Suppressor macrophage treated with lipopolysaccharide for 1 hour (primary cell): ENCODE measurements at places on chromosomes 4 and X.

- DNase-seq, result peak; percentile 49
Observed at GRCh38 chrX:118525174-118525730, 29.6 kb downstream of the DOCK11 start.

DNA sequence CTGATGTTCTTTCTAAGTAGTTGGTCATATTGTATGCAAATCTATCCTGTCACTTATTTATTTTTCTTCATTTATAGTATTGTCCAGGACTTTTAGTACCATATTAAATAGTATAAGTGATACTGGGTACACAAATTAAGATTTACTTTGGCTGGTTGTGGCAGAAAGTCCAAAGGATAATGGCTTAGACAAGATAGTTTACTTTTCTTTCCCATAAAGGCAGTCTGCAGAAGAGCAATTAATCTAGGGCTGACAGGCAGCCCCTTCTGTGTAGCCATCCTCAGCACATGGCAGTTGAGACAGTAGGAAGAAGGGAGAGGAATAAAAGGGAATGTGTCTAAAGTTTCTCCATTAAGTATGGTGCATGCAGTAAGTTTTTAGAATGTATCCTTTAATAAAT, 6.4 kb downstream of the RBM10 start:
- DNase-seq, result no peak

DNA sequence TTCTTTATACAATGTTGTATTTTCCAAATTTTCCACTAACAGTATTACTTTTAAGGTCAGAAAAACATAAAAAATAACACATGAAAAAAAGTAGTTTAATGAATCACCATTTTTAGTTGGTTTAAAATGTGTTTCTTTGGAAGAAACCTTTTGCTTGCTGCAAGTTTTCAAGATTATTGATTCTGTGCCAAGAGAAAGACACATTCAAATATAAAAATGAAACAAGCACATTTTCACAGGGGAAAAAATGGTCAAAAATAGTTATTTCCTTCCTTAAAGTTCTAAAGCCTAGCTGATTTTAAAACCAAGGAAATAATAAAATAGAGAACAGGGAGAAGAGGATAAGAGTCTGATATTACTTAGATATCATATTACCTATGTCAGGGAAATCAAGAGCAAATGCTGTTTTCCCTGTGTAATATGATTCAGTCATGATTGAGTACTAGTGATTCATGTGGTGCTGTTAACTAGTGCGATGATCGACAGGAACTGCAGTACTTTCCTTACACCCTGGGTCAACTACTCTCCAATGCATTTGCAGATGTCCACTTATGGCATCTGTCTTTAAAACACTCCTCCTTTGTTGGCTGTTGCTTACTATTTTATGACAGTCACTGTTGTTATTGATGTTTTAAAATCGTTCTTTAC, 103.8 kb downstream of the CAMK2D start:
- no peak for DNase-seq

DNA sequence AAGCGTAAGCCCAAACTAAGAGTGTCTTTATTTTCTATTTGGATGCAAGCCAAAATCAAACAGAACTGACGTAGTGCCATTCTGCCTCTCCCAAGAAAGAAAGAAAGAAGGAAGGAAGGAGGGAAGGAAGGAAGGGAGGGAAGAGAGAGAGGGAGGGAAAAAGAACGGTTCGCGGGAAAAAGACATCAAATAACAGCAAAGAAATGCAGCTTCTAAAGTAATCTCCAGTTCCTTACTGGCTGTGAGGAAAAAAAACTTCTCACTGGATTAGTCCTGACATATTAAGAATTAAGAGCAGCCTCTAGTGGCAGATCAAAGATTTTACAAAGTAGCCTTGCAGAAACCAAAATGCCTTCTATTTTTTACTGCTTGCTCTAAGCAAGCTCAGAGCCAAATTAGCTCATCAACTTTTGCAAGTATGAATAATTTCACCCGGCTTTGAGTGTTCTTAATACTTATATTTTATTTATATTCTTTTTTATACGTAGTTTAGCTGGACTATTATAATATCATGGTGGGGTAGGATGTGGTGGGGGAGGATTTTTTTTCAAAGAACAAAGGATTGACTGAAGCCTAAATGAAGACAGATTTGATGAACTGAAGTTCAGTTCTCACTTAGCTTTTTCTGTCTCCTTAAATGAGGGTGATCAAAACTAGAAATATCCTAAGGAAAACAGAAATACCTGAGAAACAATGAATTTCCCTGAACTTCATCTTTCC, 36.6 kb downstream of the PITX2 start:
- no peak for DNase-seq

DNA sequence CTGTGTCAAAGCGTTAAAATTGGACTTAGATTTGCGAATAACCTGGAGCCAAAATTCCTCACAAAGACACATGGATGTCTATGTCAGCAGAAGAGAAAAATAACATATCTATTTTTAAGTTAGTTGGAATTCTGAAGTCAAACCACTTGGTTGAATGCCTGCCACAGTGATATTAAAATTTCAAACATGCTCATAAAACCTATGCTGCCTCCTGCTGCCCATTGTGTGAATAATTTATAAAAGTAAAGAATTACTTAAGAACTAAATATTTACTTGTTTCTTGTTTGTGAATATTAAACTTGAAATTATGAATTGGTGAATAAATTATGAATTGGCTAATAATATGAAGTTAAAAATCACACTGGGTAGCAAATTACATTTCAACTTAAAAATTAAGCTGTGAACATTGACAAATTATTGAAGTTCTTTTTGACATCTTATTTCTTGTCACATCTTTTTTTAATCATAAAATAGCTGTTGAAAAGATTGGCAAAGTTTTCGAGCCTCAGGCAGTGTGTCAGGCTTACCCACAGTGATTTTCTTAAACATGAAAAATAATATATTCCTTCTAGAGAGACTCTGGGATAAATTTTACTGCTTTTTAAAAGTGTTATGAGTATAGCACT, 35.4 kb downstream of the FABP2 start:
- peak; percentile 87 for DNase-seq

DNA sequence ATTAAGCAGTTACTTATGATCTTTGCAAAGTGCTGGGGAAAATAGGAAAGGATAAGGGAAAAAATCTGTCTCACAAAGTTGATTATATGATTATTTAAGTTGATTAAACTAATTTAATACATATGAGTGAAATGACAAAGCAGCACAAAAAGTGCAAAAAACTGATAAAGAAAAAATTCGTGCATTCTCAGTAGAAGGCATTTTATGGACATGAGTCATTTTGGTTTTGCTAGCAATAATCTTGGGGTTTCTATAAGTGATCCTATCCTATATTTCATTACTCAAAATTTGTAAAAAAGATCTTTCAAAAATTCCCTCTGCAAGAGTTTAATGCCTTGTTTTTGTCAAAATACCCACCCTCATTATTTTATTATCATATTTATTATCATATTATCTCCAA, 224.2 kb upstream of the ANXA10 start:
- DNase-seq, result no peak

- DNase-seq, result no peak
Observed at GRCh38 chrX:139875841-139876240, 57.0 kb downstream of the ATP11C start.

- DNase-seq, result no peak
Observed at GRCh38 chrX:20527558-20528011, 260.9 kb upstream of the RPS6KA3 start.

DNA sequence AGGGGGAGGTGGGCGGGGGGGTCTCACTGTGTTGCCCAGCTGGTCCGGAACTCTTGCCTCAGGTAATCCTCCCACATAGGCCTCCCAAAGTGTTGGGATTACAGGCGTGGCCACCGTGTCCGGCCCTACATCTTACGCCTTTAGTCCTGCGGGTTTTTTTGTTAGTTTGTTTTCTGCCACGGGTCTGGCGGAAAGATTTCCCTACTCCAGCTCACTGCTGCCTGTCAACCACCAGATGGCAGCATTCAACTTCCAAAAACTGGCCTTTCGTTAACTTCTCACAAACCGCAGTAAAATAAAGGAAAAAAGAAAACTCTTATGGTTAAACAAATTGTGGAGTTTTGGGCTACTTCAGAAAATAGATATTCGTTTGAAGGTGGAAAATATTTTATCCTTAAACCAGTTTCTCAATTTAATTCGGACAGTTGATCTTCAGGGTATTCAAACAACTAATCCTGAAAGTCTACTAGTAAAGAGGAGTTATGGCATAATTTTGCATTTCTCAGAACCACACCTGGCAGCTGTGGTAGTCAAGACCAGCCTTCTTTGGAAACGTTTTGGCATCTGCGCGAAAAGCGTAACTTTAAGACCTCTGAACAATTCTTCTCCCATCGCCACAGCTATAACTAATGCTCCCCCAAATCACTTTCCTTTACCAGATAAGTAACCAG, 41.1 kb downstream of the LUZP4 start:
- peak; percentile 55 for DNase-seq

- no peak for DNase-seq
Observed at GRCh38 chr4:38311495-38312126, 351.4 kb downstream of the PTTG2 start.

- peak; percentile 51 for DNase-seq
Observed at GRCh38 chrX:130267956-130268448, 697 bp downstream of the ZNF280C start.

- DNase-seq, result peak; percentile 74
Observed at GRCh38 chr4:140103676-140104075, 50.3 kb downstream of the MAML3 start.

DNA sequence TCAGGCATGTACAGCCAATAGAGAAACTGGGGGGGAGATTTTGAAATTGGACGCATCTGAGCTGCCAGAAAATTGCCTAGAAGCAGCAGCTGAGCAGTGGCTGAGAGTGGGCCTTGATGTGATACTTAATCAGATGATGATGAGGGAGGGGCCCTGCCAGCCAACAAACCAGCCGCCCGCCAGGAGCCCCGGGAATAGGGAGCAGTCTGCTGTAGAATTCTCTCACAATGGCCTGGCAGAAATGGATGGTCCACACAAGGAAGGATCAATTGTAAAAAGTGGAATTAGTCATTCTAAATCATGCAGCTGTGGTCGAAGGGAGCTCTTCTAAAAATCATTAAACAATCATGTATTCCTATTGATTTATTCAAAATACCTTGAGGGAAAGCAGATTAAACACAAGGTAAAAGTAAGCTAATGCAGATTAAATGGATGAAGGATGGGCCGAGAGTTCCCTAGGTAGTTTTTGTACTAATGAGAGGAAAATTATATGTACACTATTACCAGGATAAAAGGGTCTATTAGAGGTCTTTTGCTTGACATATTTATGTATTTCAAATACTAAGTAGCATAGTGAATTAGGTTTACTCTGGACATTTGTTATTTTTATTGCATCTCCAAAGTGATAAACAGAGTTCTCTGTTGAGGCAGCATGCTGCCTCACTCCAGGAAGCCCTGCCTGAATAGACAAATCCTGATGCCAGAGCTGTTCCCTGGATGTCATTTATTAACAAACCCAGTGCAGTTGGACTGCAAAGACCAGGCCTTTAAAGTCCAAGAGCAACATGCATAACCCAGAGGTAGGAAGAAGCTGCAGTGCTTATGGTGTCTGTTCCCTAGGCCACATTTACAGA, 91.3 kb downstream of the NKX6-1 start:
- no peak for DNase-seq

GRCh38 chr4:13218326-13218958, 265.7 kb downstream of the RAB28 start:
- no peak for DNase-seq

GRCh38 chr4:102222838-102223409, 122.4 kb downstream of the SLC39A8 start:
- no peak for DNase-seq

- DNase-seq, result no peak
Observed at GRCh38 chr4:80431203-80431965, 95.9 kb downstream of the CFAP299 start.

- DNase-seq, result no peak
Observed at GRCh38 chr4:38242101-38242500, 281.9 kb downstream of the PTTG2 start.

DNA sequence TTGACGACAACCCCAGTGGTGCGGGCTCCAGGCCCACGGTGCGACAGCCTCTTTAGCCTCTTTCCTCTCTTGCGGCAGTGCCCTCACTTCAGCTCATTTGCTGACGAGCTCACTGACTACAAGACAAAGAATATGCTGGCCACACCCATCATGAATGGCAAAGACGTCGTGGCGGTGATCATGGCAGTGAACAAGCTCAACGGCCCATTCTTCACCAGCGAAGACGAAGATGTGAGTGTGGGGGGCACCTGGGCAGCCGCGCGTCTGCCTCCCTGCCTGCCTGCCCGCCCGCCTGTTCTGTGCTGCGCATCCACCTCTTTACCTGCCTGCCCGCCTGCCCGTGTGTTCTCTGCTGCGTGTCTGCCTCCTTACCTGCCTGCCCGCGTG, 9.2 kb downstream of the PDE6B start:
- DNase-seq, result no peak

DNA sequence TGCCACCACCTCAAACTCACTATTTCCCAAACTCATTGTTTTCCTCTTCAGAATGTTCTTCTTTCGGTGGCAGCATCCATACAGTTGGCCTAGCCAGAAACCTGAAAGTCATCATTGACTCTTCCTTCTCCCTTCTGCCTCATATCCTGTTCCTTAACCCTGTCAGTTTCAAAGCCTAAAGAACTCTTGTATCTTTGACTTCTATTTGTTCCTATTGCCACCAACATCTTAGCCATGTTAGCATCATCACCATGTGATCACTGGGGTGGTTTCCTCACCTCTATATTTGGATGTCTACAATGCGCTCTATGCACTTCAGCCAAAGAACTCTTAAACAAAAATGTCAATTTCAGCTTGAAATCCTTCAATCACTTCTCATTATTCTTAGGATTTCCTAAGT, 29.0 kb downstream of the DDX60L start:
- DNase-seq, result peak; percentile 73

- no peak for DNase-seq
Observed at GRCh38 chrX:120029354-120029753, 48.1 kb downstream of the RHOXF2B start.

GRCh38 chrX:126485409-126485808, 67.2 kb downstream of the DCAF12L1 start:
- DNase-seq, result no peak
